ENCODE measurements at places on chromosomes 1 and 21. TPM values are rescaled to one million over a fixed set of nuclear protein-coding genes. Genes with fewer than 3 reads are reported as not detected.

The DNAI4 gene
- 26.8 TPM for total RNA-seq

GRCh38 chr1:56577406-56578137, 1.8 kb downstream of the PLPP3 start:
- no peaks in the 10 kb centered on the region for H3K27me3 ChIP-seq
- no peaks in the 10 kb centered on the region for H3K36me3 ChIP-seq
- DNase-seq, result peak; percentile 45
- H3K4me3 ChIP-seq, result peak overlapping the region; percentile 99
- peak overlapping the region; percentile 98 for H3K27ac ChIP-seq

The LCE1B gene
- not detected for total RNA-seq

The CCDC27 gene
- not detected for total RNA-seq

The RNF2 gene
- 26.0 TPM for total RNA-seq
